ENCODE measurements at places on chromosomes 2 and 18. TPM values are rescaled to one million over a fixed set of nuclear protein-coding genes. Genes with fewer than 3 reads are reported as not detected.

GRCh38 chr2:206430452-206430851 is 12.9 kb upstream of the ADAM23 start:
- DNase-seq: no peak

- DNase-seq: no peak
Observed at GRCh38 chr18:21134895-21135294, 23.3 kb upstream of the ROCK1 start.

TUBA3E gene
- total RNA-seq: 6.0 TPM

- DNase-seq: no peak
Observed at GRCh38 chr2:212194396-212194795, 344.2 kb downstream of the ERBB4 start.

DNA sequence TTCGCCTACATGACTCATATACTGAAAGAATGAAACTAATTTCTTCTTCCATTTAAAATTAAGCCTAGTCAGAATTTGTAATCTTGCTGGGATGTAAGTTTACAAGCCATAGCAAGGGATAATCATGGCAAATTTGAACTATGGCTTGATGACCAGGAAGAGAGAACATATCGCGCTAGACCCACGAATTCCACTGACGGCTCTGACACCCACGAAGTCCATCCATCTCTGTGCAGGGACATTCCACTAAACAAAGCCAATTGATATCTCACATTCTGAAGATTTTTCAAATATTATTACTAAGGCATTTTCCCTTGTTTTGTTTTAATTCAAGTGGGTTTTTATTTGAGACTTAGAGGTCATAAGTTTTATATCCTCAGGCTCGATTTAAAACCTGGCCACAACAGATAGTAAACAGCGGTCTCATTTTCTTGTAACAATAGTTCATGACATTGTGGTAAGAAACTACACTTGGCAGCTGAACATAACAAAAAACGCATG is 113.0 kb downstream of the QPCT start:
- DNase-seq: no peak
